ENCODE measurements at places on chromosomes 13 and 19.

DNA sequence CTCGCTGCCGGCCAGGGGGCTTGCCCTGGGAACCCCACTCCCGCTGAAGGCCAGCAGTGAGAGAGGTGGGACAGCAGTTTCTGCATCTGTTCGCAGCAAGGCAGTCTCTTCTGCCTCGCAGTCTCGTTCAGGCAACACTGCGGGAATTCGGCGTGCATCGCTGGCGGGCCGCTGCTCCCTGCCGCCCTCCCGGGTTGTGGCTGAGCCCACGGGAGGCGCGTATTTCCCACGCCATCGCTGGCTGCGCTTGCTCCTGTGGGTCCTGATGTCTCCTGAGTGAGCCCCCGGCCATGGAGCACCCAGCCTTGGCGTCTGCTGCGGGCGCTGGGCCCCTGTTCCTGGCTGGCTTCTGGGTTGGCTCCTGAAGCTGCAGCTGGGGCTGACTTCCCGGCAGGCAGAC, 227.9 kb downstream of the TEX29 start:
- H3K4me1 ChIP-seq, result no peaks in the 10 kb centered on the region
- H3K36me3 ChIP-seq, result no peaks in the 10 kb centered on the region
- DNase-seq, result no peak
- no peak overlapping the region for H3K27ac ChIP-seq
- H3K4me3 ChIP-seq, result no peak overlapping the region

GRCh38 chr13:50460358-50460757, 383.1 kb downstream of the DLEU7 start:
- no peaks in the 10 kb centered on the region for H3K27me3 ChIP-seq
- DNase-seq, result no peak
- H3K36me3 ChIP-seq, result no peaks in the 10 kb centered on the region
- no peak overlapping the region for H3K27ac ChIP-seq
- no peaks in the 10 kb centered on the region for H3K4me1 ChIP-seq
- H3K4me3 ChIP-seq, result no peak overlapping the region

GRCh38 chr19:44822177-44822576, 13.3 kb downstream of the BCAM start:
- peaks cover 3% of the 10 kb centered on the region for H3K27me3 ChIP-seq
- H3K36me3 ChIP-seq, result peaks cover 17% of the 10 kb centered on the region
- H3K4me1 ChIP-seq, result no peaks in the 10 kb centered on the region
- H3K4me3 ChIP-seq, result no peak overlapping the region

GRCh38 chr19:40365010-40365409, 16.5 kb downstream of the PLD3 start:
- H3K4me3 ChIP-seq, result peak overlapping the region; percentile 29
- H3K27me3 ChIP-seq, result no peaks in the 10 kb centered on the region
- no peak overlapping the region for H3K27ac ChIP-seq
- DNase-seq, result no peak
- H3K4me1 ChIP-seq, result peaks cover 10% of the 10 kb centered on the region
- H3K36me3 ChIP-seq, result peaks cover 19% of the 10 kb centered on the region

- no peaks in the 10 kb centered on the region for H3K36me3 ChIP-seq
- DNase-seq, result no peak
- H3K4me3 ChIP-seq, result no peak overlapping the region
- no peak overlapping the region for H3K27ac ChIP-seq
- H3K27me3 ChIP-seq, result no peaks in the 10 kb centered on the region
- H3K4me1 ChIP-seq, result peaks cover 2% of the 10 kb centered on the region
Observed at GRCh38 chr19:53507523-53508442, 30.2 kb upstream of the ZNF331 start.

DNA sequence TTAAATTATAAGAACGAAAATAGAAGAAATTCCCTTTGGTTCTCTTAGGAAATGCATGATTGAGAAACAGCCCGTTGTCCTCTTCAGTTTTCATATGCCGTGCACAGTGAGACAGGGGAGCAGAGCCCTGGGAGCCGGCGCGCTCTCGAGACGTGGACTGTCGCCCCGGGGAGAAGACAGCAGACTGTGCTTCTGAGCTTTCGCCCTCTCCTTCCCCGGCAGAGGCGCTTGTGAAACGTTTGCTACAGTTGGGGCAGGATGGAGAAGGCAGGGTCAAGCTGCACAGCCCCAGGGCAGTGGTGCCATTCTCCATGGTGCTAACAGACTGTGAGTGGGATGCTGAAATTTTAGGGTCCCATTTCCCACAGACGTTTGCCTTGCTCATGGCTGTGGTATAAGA, 192.2 kb upstream of the KL start:
- no peak for DNase-seq
- H3K27me3 ChIP-seq, result no peaks in the 10 kb centered on the region
- H3K27ac ChIP-seq, result no peak overlapping the region

DNA sequence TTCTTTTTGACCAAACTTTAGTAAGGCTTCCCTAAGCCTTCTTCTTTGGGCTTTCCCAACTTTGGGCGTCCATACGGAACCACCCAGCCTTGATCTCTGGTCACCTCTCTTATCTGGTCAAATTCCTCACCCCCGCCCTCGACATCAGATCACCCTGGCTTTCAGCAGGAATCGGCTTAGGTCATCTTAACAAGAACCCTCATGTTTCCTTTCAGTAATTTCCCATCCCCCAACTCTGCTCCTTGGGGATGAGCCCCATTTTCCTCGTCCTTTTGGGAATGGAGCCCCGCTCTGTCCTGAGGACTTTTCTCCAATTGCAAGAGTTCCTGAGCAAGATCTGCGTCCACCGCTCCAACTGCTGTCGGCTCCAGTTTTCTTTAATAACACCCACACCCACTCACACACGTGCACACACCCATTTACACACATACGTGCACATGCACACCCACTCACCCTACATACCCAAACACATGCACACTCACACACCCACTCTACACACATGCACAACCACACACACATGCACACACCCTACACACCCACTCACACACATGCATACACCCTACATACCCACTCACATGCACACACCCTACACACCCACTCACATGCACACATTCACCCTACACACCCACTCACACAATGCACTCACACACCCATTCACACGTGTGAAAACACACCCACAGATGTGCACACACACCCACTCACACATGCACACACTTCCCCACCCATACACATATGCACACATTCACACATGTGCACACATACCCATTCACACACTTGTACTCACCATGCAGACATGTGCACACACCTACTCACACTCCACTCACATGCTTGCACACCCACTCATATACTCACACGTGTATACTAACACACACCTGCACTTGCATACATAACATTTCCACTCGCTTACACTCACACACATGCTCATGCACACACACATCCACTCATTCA, 87.0 kb upstream of the TM9SF2 start:
- no peaks in the 10 kb centered on the region for H3K27me3 ChIP-seq
- peaks cover 12% of the 10 kb centered on the region for H3K4me1 ChIP-seq
- DNase-seq, result no peak
- no peak overlapping the region for H3K4me3 ChIP-seq
- no peak overlapping the region for H3K27ac ChIP-seq
- H3K36me3 ChIP-seq, result no peaks in the 10 kb centered on the region

- peaks cover 5% of the 10 kb centered on the region for H3K4me1 ChIP-seq
- peak; percentile 59 for DNase-seq
- H3K4me3 ChIP-seq, result peak overlapping the region; percentile 38
- H3K36me3 ChIP-seq, result no peaks in the 10 kb centered on the region
- no peaks in the 10 kb centered on the region for H3K27me3 ChIP-seq
- H3K27ac ChIP-seq, result peak overlapping the region; percentile 78
Observed at GRCh38 chr13:59750860-59751259, 412.9 kb downstream of the DIAPH3 start.

DNA sequence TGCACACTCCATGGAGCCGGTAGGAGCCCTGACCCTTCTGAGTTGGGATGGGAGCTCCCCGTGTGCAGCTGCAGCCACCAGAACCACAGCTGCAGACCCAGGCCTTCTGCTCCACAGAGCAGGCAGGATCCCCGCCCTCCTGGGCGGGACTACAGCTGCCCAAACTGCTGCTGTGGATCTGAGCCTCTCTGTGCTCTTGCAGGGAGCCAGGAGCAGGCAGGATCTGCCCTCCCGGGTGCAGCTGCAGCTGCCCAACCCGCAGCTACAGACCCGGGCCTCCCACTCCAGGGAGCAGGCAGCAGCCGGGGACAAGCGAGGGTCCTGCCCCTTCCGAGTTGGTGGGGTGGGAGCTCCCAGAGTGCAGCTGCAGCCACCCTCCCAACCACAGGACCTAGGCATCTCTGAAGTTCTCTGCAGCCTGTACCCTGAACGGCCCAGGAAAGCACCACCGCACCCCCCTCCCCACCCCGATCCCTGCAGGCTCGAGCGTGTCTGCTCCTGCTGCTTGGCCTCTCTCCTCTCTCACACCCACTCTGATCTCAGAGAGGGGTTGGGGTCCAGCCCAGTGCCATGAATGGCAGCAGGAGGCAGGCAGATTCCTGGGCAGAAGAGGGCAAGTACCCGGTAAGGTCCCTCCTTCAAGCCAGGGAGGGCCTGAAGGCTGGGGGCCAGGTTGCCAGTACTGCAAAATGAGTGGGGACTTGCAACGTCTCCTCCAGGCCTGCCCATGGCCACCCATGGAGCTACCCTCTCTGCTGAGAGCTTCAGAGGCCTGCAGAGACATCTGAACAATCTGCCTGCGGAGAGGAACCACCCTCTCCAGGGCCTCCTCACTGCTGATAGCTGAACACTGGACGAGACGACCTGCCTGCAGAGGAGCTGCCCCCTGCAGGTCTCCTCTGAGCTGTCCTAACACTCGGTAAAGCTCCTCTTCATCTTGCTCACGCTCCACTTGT, 16.4 kb upstream of the EMP3 start:
- H3K36me3 ChIP-seq, result no peaks in the 10 kb centered on the region
- H3K4me1 ChIP-seq, result peaks cover 5% of the 10 kb centered on the region
- no peak overlapping the region for H3K27ac ChIP-seq
- H3K4me3 ChIP-seq, result no peak overlapping the region
- DNase-seq, result no peak

DNA sequence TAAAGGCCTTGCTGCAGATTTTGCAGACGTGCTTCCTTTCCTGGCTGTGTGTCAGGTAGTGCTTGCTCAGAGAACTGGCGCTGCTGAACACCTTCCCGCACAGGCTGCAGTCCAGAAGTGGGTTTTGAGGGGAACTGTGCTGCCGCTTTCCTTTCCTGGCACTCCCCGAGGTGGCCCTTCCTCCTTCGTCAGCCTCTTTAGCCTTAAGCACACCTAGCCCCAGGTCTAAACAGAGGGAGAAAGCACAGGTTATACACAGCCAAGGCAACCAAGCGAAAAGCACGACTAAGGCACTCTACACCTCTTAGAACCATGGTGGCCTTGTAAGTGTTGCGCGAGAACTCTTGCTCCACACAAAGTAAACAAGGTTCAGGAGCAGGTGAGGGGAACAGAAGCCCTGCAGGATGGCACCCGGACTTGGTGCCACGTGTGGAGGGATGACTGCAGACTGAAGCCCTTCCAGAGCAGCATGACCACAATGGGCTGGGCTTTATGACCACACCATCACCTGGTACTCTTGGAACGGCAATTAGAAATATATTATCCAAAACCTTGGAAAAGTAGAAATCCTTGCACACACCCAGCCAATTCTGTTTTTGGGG, 23.6 kb downstream of the ZNF541 start:
- DNase-seq, result no peak
- peaks cover 4% of the 10 kb centered on the region for H3K4me1 ChIP-seq
- no peaks in the 10 kb centered on the region for H3K36me3 ChIP-seq
- no peaks in the 10 kb centered on the region for H3K27me3 ChIP-seq
- no peak overlapping the region for H3K27ac ChIP-seq

- DNase-seq, result no peak
- H3K36me3 ChIP-seq, result peaks cover 7% of the 10 kb centered on the region
- no peaks in the 10 kb centered on the region for H3K4me1 ChIP-seq
- H3K4me3 ChIP-seq, result peak overlapping the region; percentile 90
- H3K27ac ChIP-seq, result peak overlapping the region; percentile 96
Observed at GRCh38 chr13:80341756-80342370, 937 bp upstream of the SPRY2 start.

DNA sequence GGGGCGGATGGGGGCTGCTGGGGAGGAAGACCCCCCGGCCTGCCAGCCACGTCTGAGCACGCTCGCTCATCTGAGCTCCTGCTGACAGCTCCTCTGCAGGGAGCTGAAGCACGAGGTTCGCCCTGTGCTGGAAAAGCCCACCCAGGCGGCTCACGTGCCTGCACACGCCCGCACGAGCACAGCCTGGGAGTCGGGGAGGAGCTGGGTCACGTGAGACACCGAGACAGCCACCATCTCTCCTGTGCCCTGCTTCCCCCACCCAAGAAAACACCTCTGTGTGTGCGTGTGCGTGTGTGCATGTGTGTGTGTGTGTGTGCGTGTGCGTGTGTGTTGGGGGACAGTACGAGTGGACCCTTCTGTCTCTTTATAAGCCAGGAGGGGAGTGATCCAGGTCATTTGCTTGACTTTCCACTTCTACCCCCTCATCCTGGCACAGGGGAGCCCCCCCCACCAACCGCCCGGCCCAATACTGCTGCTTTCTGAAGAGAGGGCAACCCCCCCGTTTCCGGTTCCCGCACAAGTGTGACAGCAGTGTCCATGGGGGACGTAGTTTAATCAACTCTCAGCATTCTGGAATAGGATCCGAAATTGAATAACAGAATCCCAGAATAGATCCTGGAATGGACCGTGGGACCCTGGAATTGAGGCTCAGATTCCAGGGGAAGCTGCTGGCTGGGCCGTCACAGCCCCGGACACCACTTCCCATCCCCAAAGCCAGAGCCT, 42.5 kb downstream of the CELF5 start:
- H3K36me3 ChIP-seq, result no peaks in the 10 kb centered on the region
- H3K27ac ChIP-seq, result no peak overlapping the region
- no peak for DNase-seq
- no peak overlapping the region for H3K4me3 ChIP-seq
- peaks cover 5% of the 10 kb centered on the region for H3K4me1 ChIP-seq

DNA sequence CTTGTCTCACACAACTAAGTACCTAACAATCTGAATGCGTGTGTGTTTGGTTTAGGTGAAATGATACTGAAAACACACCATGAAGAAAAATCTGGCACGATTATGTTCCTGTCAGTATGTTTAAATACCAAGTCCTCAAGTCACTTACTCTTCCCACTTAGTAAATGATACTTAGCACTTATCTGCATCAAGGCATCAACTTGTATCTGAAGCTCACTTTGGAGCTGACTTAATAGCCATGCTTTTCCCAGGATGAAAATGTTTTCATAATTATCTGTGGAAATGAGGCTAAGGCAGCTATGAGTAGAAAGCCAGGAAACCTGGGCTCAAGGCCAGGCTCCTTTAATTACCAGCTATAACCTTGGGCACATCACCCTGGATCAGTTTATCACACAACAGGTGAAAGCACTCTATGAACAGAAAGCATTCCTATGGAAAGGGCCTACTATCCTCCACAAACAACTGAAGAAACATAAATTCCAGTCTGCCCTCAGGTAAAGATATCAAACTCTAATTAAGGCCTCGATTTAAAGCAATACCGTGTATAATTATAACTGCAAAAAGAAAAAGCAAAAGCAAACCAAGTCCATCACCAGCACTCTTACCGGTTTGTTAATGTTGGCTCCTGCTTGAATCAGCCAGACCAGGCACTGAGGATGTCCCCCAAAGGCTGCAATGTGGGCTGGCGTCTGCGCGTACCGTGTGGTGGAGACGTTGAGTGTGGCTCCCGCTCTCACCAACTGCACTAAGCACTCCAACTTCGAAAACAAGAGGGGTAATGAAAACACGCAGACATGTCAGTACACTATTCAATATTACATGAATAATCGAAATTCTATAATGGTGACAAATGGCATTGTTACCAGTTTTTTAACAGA, 4.6 kb downstream of the ANKRD10 start:
- DNase-seq, result no peak
- peaks cover 11% of the 10 kb centered on the region for H3K36me3 ChIP-seq
- no peaks in the 10 kb centered on the region for H3K27me3 ChIP-seq
- peak overlapping the region; percentile 40 for H3K4me3 ChIP-seq
- H3K27ac ChIP-seq, result peak overlapping the region; percentile 23

GRCh38 chr19:14449321-14449720, 16.2 kb downstream of the PKN1 start:
- H3K27ac ChIP-seq, result no peak overlapping the region
- H3K27me3 ChIP-seq, result no peaks in the 10 kb centered on the region
- peaks cover 21% of the 10 kb centered on the region for H3K36me3 ChIP-seq
- no peaks in the 10 kb centered on the region for H3K4me1 ChIP-seq
- no peak overlapping the region for H3K4me3 ChIP-seq
- no peak for DNase-seq

Data from H1 (cell line).